Calu3 (cell line): ENCODE measurements at places on chromosomes 7 and 10. TPM values are rescaled to one million over a fixed set of nuclear protein-coding genes. Genes with fewer than 3 reads are reported as not detected.

AMZ1 gene
- total RNA-seq: 0.12 and 0.44 TPM in 2 replicates

CLDN4 gene
- total RNA-seq: 283 and 325 TPM in 2 replicates

UBN2 gene
- total RNA-seq: 19.2 and 23.0 TPM in 2 replicates

IMMP2L gene
- 28.6 and 38.8 TPM in 2 replicates for total RNA-seq

C7orf57 gene
- total RNA-seq: 0.24 and 0.33 TPM in 2 replicates
